Smooth muscle cell of the pulmonary artery (primary cell): ENCODE measurements at places on chromosomes 13 and 19. TPM values are rescaled to one million over a fixed set of nuclear protein-coding genes. Genes with fewer than 3 reads are reported as not detected.

PBX4 gene
- total RNA-seq = 0.10 and 0.26 TPM in 2 replicates

AMER2 gene
- not detected in 2 replicates for total RNA-seq

CRB3 gene
- total RNA-seq = 0.17 TPM in 1 of 2 replicates, not detected in the other

RNF17 gene
- total RNA-seq = 0.98 TPM in 1 of 2 replicates, not detected in the other

MADCAM1 gene
- total RNA-seq = 0.13 and 0.20 TPM in 2 replicates

IGSF23 gene
- not detected in 2 replicates for total RNA-seq

POSTN gene
- total RNA-seq = 686 and 1,499 TPM in 2 replicates

CD22 gene
- 0.40 and 0.78 TPM in 2 replicates for total RNA-seq

TSHZ3 gene
- 9.0 and 14.7 TPM in 2 replicates for total RNA-seq

LYPD3 gene
- total RNA-seq = not detected in 2 replicates

MCEMP1 gene
- total RNA-seq = not detected in 2 replicates

ZNF560 gene
- 0.33 and 1.1 TPM in 2 replicates for total RNA-seq

FUT1 gene
- total RNA-seq = 0.13 TPM in 2 replicates

ZNF584 gene
- total RNA-seq = 16.0 and 25.3 TPM in 2 replicates

CBLC gene
- total RNA-seq = 0.07 TPM in 1 of 2 replicates, not detected in the other

PSG4 gene
- 0.36 TPM in 1 of 2 replicates, not detected in the other for total RNA-seq

ZNF296 gene
- total RNA-seq = 0.07 and 0.17 TPM in 2 replicates

TEKTIP1 gene
- total RNA-seq = 0.20 TPM in 1 of 2 replicates, not detected in the other

KPNA3 gene
- total RNA-seq = 45.2 and 55.4 TPM in 2 replicates

MIA gene
- 0.33 TPM in 1 of 2 replicates, not detected in the other for total RNA-seq

PRRG2 gene
- total RNA-seq = 0.65 and 0.86 TPM in 2 replicates

NMRK2 gene
- not detected in 2 replicates for total RNA-seq

ZNF625 gene
- 9.2 and 9.3 TPM in 2 replicates for total RNA-seq

KCNN4 gene
- total RNA-seq = 3.3 and 11.3 TPM in 2 replicates

NOVA2 gene
- total RNA-seq = 0.20 and 1.1 TPM in 2 replicates

HTR2A gene
- total RNA-seq = 2.5 and 6.6 TPM in 2 replicates

C5AR2 gene
- 0.07 and 0.17 TPM in 2 replicates for total RNA-seq

SCAF1 gene
- 22.7 and 30.5 TPM in 2 replicates for total RNA-seq

KLK6 gene
- not detected in 2 replicates for total RNA-seq

TM9SF2 gene
- 137 and 179 TPM in 2 replicates for total RNA-seq

KLK2 gene
- not detected in 2 replicates for total RNA-seq

C19orf67 gene
- total RNA-seq = not detected in 2 replicates

PINLYP gene
- total RNA-seq = 0.76 and 1.3 TPM in 2 replicates

GJB2 gene
- 0.07 TPM in 2 replicates for total RNA-seq

BRME1 gene
- total RNA-seq = 0.65 and 0.99 TPM in 2 replicates

ZNF77 gene
- 2.5 and 3.3 TPM in 2 replicates for total RNA-seq

ZNF607 gene
- 6.5 and 6.8 TPM in 2 replicates for total RNA-seq

CD209 gene
- not detected in 2 replicates for total RNA-seq

DOCK6 gene
- total RNA-seq = 26.1 and 43.8 TPM in 2 replicates

ADGRE3 gene
- total RNA-seq = not detected in 2 replicates

FGF14 gene
- under 0.01 TPM in 1 of 2 replicates, not detected in the other for total RNA-seq

CPB2 gene
- total RNA-seq = not detected in 2 replicates

FAM216B gene
- not detected in 2 replicates for total RNA-seq

SPART gene
- 152 and 153 TPM in 2 replicates for total RNA-seq

TRIM28 gene
- 284 and 376 TPM in 2 replicates for total RNA-seq

LILRA1 gene
- total RNA-seq = not detected in 2 replicates

CALM3 gene
- total RNA-seq = 185 and 240 TPM in 2 replicates

SLC5A5 gene
- total RNA-seq = not detected in 2 replicates

JAK3 gene
- total RNA-seq = 7.1 and 8.9 TPM in 2 replicates

IGFL2 gene
- 0.13 TPM in 1 of 2 replicates, not detected in the other for total RNA-seq

ASF1B gene
- total RNA-seq = 2.0 and 2.8 TPM in 2 replicates

RFPL4A gene
- not detected in 2 replicates for total RNA-seq

DCT gene
- 0.17 and 0.20 TPM in 2 replicates for total RNA-seq

KIR2DL3 gene
- not detected in 2 replicates for total RNA-seq

C19orf81 gene
- total RNA-seq = not detected in 2 replicates
